Activated naive CD8-positive, alpha-beta T cell treated with anti-CD3 and anti-CD28 coated beads, Interleukin-2, amount 10 ng/mL, durations not matched to agents 7 days and 5 days (primary cell): ENCODE measurements at places on chromosomes 4 and X. TPM values are rescaled to one million over a fixed set of nuclear protein-coding genes. Genes with fewer than 3 reads are reported as not detected.

GRCh38 chr4:182137343-182137742 lies 105.9 kb upstream of the TENM3 start:
- peaks cover 2% of the 10 kb centered on the region for H3K4me1 ChIP-seq
- no peak overlapping the region for H3K27ac ChIP-seq
- no peak overlapping the region for H3K4me3 ChIP-seq
- peaks cover 54% of the 10 kb centered on the region for H3K27me3 ChIP-seq
- no peaks in the 10 kb centered on the region for H3K36me3 ChIP-seq
- no peak for DNase-seq

DNA sequence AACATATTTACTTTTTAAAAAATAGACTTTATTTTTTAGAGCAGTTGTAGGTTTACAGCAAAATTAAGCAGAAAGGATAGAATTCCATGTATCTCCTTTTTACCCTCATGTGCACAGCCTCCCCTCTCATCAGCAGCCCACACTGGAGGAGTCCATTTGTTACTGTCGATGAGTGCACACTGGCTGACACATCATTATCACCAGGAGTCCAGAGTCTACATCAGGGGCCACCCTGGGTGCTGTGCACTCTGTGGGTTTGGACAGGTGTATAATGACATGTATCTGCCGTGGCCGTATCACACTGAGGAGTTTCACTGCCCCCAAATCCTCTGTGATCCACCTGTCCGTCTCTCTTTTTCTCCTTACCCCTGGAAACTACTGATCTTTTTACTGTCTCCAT lies 26.3 kb downstream of the TBC1D14 start:
- H3K4me3 ChIP-seq = no peak overlapping the region
- H3K4me1 ChIP-seq = peaks cover 23% of the 10 kb centered on the region
- DNase-seq = no peak
- no peaks in the 10 kb centered on the region for H3K27me3 ChIP-seq
- peaks cover 30% of the 10 kb centered on the region for H3K36me3 ChIP-seq

GRCh38 chr4:146368209-146368608 lies 153.5 kb downstream of the SLC10A7 start:
- H3K4me1 ChIP-seq = no peaks in the 10 kb centered on the region
- H3K4me3 ChIP-seq = no peak overlapping the region
- no peak overlapping the region for H3K27ac ChIP-seq
- no peak for DNase-seq
- H3K36me3 ChIP-seq = peaks cover 2% of the 10 kb centered on the region

DNA sequence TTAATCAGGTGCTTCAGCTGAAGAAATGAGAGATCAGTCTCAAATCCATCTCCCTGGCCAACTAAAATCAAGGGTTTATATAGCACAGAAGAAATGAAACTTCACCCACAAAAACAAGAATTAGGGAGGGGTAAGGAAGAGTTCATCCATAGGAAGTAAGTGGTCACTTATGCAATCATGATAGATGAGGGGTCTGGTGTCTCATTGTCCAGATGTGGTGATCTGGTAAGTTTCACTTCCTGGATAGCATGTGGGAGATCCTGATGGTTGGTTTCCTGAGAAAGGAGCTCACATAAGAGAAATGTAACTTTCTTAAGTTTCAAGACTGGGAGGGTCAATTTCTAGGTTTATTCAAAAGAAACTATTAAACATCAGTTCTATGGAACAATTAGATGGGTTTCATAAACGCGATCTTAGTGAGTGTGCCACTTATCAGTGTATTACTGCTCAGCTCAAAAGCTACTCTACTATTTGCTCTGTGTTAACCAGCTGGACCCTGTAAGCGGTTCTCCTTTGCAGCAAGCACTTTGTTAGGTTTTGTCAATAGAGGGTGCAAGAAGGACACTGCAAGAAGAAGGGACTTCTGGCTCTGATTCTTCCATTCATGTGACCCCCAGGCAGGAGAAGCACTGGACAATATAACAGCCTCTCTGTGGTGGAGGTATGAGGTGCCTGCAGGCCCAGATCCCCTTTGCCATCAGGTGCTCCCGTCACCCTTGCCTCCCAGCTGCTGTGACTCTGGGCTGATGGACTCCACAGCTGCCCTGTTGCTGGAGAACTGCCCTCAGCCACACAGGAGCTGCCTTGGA lies 35.4 kb upstream of the HPSE start:
- DNase-seq = no peak
- H3K36me3 ChIP-seq = peaks cover 1% of the 10 kb centered on the region
- H3K27me3 ChIP-seq = peaks cover 3% of the 10 kb centered on the region
- H3K27ac ChIP-seq = peak overlapping the region; percentile 3
- H3K4me3 ChIP-seq = no peak overlapping the region
- H3K4me1 ChIP-seq = peaks cover 18% of the 10 kb centered on the region

DNA sequence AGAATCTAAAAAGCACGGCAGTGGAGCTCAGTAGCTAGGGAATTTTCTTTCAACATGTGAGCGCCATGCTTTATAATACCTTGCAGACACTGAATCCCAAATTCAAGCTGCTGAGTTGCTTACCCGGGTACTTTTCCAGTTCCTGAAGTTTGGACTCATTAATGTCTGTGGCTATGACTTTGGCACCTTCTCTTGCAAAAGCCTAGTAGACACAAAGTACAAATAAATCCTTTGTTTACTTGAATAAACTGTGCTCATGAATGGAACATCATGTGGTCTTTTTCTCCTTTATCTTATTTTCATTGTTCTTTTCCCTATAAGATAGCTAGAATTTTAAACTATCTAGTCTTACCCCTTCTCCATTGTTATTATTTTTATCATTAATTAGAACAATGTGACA lies 4.6 kb downstream of the BDH2 start:
- H3K36me3 ChIP-seq = peaks cover 8% of the 10 kb centered on the region
- no peak overlapping the region for H3K4me3 ChIP-seq
- no peak overlapping the region for H3K27ac ChIP-seq

DNA sequence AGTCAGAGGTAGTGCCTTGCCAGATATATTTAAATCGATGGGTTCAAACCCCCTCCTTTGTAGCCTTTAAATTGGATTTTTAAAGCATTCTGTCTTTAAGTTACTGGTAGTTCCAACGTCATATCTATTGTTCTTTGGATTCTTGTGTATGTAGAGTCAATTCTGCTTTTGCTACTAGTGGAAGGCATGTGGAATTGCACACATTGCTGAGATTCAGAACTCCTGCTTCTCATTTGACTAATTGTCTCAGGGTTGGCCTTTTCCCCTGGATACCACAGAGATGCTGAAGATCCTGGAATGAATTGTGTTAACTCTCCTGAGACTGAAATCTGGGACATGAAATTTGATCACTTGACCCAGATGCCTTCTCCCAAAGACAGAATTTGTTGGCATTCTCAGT lies 328.3 kb upstream of the RPS6KA3 start:
- no peak for DNase-seq
- H3K4me1 ChIP-seq = peaks cover 7% of the 10 kb centered on the region
- H3K4me3 ChIP-seq = no peak overlapping the region
- H3K27me3 ChIP-seq = no peaks in the 10 kb centered on the region
- H3K27ac ChIP-seq = no peak overlapping the region
- no peaks in the 10 kb centered on the region for H3K36me3 ChIP-seq

GRCh38 chrX:101785142-101785541 lies 125.5 kb upstream of the ARMCX2 start:
- no peaks in the 10 kb centered on the region for H3K4me1 ChIP-seq
- H3K27ac ChIP-seq = no peak overlapping the region
- H3K27me3 ChIP-seq = no peaks in the 10 kb centered on the region
- no peak overlapping the region for H3K4me3 ChIP-seq
- DNase-seq = no peak

GRCh38 chr4:55757356-55757952 lies 62.1 kb upstream of the EXOC1L start:
- no peak overlapping the region for H3K27ac ChIP-seq
- DNase-seq = no peak
- H3K4me3 ChIP-seq = no peak overlapping the region
- no peaks in the 10 kb centered on the region for H3K27me3 ChIP-seq

DNA sequence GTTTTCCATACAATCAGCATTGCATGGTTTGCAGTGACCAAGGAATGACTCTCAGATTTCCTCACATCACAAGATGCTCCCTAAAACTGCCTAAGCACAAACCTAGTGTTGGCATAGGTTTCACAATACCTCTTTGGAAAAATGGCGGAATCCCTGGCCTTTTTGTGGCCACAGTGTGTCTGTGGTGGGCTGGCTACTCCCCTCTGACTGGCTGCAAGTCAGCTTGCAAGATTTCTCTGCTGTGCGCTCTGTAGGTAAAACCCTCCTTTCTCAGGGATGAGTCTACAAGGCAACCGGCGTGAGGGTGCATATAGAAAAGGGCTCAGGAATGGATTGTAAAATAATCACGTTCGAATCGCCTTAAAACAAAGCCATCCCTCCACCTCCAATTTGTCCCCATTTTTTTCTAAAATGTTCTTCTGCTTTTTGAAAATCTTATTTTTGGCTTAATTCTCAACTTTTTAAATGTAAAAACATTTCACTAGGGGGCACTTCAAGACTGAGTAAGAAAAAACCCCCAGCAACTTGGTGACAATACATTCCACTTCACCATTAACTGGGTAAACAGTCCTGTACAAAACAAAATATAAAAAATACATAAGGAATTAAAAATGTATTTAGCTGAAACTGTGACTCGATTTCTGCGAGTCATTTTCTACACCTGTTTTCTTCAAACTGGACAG lies 235.6 kb downstream of the STIM2 start:
- no peak overlapping the region for H3K27ac ChIP-seq
- H3K4me3 ChIP-seq = no peak overlapping the region
- DNase-seq = no peak
- no peaks in the 10 kb centered on the region for H3K4me1 ChIP-seq
- no peaks in the 10 kb centered on the region for H3K27me3 ChIP-seq

GRCh38 chr4:109295081-109295480 lies 7.4 kb downstream of the COL25A1 start:
- H3K4me1 ChIP-seq = no peaks in the 10 kb centered on the region
- H3K27ac ChIP-seq = no peak overlapping the region
- H3K4me3 ChIP-seq = no peak overlapping the region
- no peak for DNase-seq
- H3K36me3 ChIP-seq = no peaks in the 10 kb centered on the region

DNA sequence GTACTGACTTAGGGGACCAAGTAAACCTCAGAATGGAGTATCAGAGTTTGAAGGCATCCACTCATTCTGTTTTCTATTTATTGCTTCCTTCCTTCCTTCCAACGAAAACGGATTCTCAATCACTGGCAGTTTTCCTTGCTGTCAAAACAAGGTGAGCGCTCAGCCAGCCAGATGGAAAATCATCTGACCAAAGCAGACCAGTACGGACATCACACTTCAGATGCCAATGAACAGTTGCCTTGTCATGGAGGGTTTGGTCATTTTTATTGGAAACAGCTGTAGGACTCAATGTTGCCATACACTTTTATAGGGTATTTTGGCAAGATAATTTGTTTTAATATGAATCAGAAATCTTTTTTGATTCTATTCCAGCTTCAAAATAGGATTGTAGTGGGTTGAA lies 16.6 kb downstream of the GEMIN8 start:
- peaks cover 4% of the 10 kb centered on the region for H3K4me1 ChIP-seq
- H3K27ac ChIP-seq = no peak overlapping the region
- peaks cover 8% of the 10 kb centered on the region for H3K36me3 ChIP-seq
- H3K4me3 ChIP-seq = no peak overlapping the region
- DNase-seq = no peak

GRCh38 chr4:27245216-27245615 lies 384.6 kb downstream of the STIM2 start:
- DNase-seq = no peak
- no peaks in the 10 kb centered on the region for H3K36me3 ChIP-seq
- H3K27me3 ChIP-seq = no peaks in the 10 kb centered on the region
- no peaks in the 10 kb centered on the region for H3K4me1 ChIP-seq
- H3K4me3 ChIP-seq = no peak overlapping the region

- peaks cover 4% of the 10 kb centered on the region for H3K36me3 ChIP-seq
- H3K27ac ChIP-seq = peak overlapping the region; percentile 87
- H3K4me1 ChIP-seq = peaks cover 39% of the 10 kb centered on the region
- DNase-seq = no peak
- peak overlapping the region; percentile 99 for H3K4me3 ChIP-seq
Measured at GRCh38 chr4:108170631-108171338, 2.1 kb upstream of the LEF1 start.

- DNase-seq = no peak
- H3K27ac ChIP-seq = no peak overlapping the region
- H3K4me3 ChIP-seq = no peak overlapping the region
Measured at GRCh38 chrX:69565247-69565815, 50.6 kb upstream of the EDA start.

Gene PNCK
- total RNA-seq = 1.1 TPM

Gene GALNT7
- 15.9 TPM for total RNA-seq

Gene RBM3
- total RNA-seq = 164 TPM

Gene SLIT2
- not detected for total RNA-seq
